ENCODE measurements at places on chromosomes 16 and 17.
A peak's percentile ranks its signal among the peaks of the same experiment; 100 is the strongest.

DNA sequence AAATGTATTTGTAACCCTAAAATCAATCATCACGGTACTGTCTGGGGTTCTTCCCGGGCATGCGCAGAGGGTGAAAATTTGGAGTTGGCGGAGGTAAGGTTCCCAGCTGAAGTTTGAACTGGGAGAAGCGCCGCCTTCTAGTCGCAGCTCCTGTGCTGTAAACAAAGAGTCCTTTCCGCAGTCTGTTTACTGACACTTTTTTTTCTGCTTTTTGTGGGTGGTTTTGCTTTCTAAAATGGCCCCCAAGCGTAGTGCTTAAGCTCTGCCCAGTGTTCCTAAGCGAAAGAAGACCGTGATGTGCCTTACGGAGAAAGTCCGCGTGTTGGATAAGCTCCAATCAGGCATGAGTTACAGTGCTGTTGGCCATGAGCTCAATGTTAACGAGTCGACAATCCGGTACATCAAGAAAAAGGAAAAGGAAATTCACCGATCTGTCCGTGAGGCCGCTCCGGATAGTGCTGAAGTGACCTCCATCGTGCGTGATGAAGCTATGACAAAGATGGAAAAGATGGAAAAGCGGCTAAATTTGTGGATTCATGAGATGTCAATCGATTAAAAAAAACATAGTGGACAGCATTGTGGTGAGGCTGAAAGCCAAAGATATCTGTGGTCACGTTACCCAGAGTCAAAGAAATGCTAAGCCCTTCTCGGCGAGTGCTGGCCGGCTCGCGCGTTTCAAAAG is 570 bp upstream of the CFDP1 start:
- DNase-seq: no peak

- no peak for DNase-seq
Observed at GRCh38 chr16:26569793-26570192, 496.9 kb upstream of the C16orf82 start.

GRCh38 chr16:81473558-81473957 is 28.9 kb downstream of the CMIP start:
- DNase-seq: no peak

GRCh38 chr16:85612191-85612800 is 826 bp upstream of the GSE1 start:
- no peak for DNase-seq

DNA sequence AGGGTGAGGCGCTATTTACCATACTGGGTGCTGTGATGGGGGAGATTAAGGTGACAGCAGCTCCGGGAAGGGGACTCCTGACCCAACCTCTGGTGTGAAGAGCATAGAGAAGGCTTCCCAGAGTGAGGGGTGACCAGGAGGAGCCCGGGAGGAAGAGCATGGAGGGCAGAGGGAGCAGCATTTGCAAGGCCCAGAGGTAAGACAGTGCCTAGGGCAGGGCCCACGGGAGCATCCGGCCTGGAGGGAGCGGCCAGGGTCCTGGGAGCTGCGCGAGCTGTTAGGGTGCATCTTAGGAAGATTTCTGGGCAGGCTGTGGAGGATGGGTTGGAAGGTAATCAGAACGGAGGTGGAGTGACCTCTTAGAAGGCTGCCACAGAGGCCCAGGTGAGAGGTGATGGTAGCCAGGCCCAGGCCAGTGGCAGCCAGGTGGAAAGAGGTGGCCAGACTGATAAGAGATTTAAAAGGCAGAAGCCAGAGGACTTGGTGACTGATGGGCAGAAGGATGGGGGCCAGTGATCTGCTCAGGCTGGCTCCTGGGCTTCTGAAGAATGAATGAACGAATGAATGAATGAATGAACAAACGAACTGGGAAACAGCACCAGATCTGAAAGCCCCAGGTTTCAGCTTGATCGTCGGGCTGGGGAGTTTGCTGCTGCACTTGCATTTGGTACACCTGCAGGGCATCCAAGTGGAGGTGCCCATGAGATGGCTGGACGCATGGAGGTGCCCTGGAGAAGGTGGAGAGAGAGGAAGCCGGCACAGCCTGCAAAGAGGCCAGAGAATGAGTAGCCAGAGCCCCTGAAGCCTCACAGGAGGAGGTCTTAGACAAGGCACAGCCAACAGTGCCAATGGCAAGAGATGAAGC is 13.0 kb upstream of the TMEM92 start:
- no peak for DNase-seq

GRCh38 chr17:79696610-79696982 is 34.1 kb upstream of the ENPP7 start:
- no peak for DNase-seq

GRCh38 chr16:83744441-83744981 is 63.3 kb upstream of the HSBP1 start:
- no peak for DNase-seq

DNA sequence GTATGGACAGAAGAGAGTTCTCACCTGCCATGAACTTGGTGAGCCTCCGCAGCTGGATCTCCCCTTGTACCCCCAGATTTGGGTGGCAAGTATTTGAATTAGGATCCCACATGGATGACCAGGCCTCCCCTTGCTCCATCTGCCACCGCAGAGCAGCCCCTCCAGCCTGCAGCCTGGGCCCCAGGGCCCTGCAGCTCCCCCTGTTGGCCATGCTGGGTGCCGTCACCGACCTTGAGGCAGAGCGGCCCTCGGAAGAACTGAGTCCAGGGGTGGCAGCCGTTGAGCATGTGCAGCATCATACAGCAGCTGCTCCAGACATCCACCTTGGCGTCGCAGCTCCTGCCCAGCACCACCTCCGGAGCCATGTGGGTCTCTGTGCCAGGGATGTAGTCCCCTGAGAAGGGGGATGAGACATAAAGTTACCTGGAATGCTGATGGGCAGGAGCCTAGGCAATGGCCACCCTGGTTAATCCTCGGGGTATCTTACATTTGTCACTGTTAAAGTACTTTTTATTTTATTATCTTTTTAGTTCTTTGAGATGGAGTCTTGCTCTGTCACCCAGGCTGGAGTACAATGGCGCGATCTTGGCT is 9.0 kb upstream of the SPATA32 start:
- peak; percentile 42 for DNase-seq

- no peak for DNase-seq
Observed at GRCh38 chr17:57465610-57466009, 209.3 kb downstream of the MSI2 start.

DNA sequence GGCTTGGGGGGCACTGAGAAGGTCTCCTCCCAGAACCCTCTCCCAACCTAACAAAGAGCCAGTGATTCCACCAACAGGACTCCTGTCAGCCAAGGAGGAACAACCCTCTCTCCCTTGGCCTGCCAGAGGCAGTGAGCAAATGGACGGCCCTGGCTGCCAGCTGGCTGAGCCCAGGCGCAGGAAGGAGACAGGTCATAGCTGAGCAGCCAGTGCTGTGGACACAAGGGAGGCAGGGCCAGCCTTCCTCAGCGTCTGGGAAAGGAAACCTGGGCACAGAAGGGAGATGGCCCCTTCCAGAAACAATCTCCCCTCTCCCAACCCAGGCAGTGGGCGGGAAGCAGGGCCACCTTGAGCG is 2.1 kb downstream of the MPO start:
- no peak for DNase-seq

- no peak for DNase-seq
Observed at GRCh38 chr17:66340720-66341119, 38.3 kb downstream of the PRKCA start.

- DNase-seq: no peak
Observed at GRCh38 chr17:82188001-82188961, 24.4 kb downstream of the CCDC57 start.

DNA sequence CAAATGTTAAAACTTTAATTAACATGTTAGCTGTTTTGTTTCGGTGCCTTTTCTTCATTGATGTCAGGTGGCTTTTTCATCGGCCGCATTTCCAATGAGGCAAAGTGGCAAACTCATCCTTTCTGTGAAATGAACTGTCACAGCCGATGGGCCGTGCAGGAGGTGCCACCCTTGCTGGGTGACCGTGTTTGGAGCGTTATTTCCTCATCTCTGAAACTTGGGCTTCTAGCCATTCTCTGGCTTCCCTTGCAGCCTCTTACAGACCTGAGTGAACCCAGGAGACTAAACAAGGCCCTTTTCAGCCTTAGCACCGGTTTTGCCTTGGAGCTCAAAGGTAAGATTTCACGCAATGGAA is 42.2 kb upstream of the PRSS54 start:
- DNase-seq: no peak

DNA sequence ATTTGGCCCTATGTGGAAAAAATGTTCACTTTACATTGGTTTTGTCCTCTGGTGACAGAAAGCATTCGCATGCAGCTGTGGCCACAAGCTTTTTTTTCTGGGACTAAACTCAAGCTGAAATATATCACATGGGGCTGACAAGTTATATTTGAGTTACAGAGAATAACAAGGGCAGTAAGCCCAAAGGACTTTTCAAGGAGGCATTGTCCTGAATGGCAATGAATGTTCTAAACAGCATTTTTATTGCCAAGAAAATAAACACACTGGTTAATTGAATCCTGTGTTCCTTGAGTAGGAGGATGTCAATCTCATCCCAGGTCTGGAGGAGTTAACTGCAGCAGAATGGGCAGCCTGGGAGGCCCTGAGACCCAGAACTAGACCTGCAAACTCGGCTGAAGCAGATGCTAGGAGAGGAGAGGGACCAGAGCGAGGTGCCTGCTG is 114.5 kb downstream of the COPRS start:
- no peak for DNase-seq

GRCh38 chr16:49366669-49367068 is 6.9 kb upstream of the C16orf78 start:
- DNase-seq: no peak

DNA sequence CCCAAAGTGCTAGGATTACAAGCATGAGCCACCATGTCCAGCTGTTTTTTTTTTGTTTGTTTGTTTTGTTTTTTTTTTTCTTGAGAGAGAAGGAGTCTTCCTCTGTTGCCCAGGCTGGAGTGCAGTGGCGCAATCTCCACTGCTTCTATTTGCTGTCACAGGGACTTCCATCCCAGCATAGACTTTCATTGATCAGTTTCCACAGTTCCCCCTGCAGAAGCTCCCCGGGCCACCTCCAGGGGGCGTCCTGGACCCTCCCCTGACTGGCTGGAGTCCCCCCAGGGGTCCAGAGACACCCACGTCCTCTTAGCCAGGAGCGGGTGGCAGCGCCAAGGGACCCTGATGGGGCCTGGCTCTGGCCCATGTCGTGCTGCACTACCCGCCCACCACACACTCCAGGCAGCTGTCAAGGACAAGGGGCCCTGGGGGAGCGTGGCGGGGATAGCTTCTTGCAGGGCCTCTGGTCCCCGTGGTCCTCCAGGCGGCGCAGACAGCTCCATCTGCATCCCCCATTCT is 3.1 kb upstream of the NPW start:
- DNase-seq: no peak

GRCh38 chr17:40433551-40434415 is 9.5 kb upstream of the IGFBP4 start:
- DNase-seq: no peak

Measured in activated CD8-positive, alpha-beta memory T cell treated with anti-CD3 and anti-CD28 coated beads for 1 hour (primary cell).